ENCODE measurements at places on chromosomes 7 and 10. TPM values are rescaled to one million over a fixed set of nuclear protein-coding genes. Genes with fewer than 3 reads are reported as not detected.

DNA sequence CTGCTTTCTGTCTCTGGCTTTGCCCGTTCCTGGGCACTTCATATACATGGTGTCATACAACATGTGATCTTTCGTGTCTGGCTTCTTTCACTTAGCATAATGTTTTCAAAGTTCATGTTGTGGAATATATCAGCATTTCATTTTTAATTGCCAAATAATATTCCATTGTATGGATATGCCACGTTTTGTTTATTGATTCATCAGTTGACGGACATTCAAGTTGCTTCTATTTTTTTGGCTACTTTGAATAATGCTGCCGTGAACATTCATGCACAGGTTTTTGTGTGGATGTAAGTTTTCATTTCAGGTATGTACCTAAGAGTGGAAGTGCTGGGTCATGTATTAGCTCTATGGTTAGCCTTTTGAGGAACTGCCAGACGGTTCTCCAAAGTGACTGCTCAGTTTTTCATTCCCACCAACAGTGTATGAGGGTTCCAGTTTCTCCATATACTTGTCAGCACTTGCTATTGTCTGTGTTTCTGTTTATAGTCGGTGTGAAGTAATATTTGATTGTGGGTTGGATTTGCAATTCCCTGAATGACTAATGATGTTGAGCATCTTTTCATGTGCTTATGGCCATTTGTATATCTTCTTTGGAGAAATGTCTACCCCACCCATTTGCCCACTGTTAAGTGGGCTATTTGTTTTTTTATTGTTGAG, 401.4 kb upstream of the GALNT17 start:
- DNase-seq, result no peak

GRCh38 chr7:143305423-143306070, 10.4 kb upstream of the CLCN1 start:
- DNase-seq, result no peak

GRCh38 chr10:114538181-114538906, 119.7 kb downstream of the ABLIM1 start:
- no peak for DNase-seq

GRCh38 chr10:33279811-33280602, 54.5 kb downstream of the NRP1 start:
- no peak for DNase-seq

ETV1 gene
- 32.3 TPM for polyA plus RNA-seq

WDFY4 gene
- 1.5 TPM for polyA plus RNA-seq

All from left renal cortex interstitium (tissue), 4 donors.